ENCODE measurements at places on chromosomes 13 and 19.

DNA sequence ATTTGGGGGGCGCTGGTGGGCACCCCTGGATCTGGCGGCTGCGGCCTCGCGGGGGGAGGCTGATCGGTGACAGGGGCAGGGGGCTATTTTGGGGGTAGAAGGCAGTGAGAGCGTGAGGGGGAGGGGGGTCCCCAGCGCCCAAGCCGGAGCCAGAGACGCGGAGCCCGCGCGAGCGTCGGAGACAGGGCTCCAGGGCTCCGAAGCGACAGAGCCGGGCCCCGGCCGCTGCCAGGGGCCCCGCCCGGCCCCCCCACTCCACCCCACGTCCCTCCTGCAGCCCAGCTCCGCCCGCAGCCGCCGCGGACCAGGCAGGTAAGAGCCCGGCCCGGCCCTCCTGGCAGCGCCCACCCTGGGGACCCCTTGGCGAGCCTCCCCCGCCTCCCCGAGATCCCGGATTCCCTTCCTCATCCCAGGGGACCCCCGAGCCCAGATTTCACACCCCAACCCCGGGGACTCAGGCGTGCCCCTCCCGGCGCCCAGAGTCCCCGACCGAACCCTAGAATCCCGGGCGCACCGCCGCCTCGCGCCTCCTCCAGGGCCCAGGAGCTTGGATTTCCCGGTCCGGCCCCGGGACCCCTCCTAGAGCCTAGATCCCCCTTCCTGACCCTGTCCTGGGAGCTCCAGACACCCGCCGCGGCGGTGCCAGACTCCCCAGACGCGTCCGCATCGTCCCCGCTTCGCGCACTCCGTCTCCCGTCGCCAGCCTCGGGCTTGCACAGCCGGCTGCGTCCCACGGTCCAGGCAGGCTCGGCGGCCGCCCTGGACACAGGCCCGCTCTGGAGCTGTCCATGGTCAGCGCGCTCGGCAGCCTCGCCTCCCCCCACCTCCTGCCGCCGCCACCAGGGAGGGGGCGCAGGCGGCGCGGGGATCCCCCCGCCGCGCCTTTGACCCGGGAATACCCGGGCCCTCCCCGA lies at the start of gene PPFIA3:
Gene PPFIA3, plus strand, starts transcription at position 134 of the 914 bp plus-strand sequence. CDS start 8,330 bp downstream, outside the sequence.
- DNase-seq, result no peak

DNA sequence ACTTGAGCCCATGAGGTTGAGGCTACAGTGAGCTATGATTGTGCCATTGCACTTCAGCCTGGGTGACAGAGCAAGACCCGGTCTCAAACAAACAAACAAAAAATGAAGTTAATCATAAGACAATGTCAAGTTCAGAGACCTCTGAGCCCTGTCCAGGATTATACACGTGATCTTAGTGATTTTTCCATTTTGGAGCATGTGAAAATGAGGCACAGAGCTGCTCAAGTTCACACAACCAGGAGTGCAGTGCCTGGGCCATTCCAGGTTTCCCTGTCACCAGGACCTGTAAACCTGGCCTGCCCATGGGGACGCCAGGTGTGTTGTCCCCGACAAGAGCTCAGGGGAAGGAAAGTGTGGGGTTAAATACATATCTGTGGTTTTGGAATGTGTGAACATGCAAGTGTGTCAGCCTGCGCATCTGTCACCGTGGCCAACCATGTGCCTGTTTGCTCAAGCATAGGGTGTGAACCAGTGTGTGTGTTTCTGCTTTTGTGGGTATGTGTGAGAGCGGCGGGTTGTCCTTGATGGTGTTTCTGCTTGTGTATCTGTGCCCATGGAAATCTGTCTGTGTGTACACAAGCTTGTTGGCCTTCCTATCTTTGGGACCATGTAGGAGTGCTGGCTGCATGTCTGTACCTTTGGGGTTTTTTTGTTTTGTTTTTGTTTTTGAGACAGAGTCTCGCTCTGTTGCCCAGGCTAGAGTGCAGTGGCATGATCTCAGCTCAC lies 1.5 kb upstream of the FXYD1 start:
- no peak for DNase-seq

- no peak for DNase-seq
These were observed 647 bp downstream of the RNF225 start for GRCh38 chr19:58395979-58396627.

DNA sequence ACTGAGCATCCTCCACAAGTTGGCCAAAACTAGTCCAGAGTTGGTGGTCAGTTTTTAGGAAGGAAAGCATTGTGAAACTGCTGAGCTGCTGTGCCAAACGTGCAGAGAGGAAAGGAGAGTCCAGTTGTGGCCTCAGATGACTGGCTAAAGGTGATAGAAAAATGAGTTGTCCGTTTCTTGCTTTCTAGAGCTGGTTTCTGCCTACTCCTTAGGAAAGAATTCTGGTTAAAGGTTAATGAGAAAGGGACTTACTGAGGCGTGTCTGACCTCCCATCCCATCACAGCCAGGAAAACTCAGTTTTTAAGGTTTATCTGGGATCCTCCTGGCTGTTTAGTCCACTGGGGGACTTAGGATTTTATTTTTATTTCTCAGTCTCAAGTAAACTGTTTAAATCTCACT lies 1186.3 kb downstream of the UQCRFS1 start:
- DNase-seq, result no peak

GRCh38 chr13:109154146-109154545 lies 524.7 kb downstream of the MYO16 start:
- DNase-seq, result no peak
